Stimulated activated CD8-positive, alpha-beta memory T cell treated with anti-CD3 and anti-CD28 coated beads, Interleukin-15, amount 100 ng/mL, for 24 hours (primary cell): ENCODE measurements at places on chromosomes 6 and 20.

- no peak for DNase-seq
Measured at GRCh38 chr6:5175635-5176034, 85.1 kb downstream of the LYRM4 start.

GRCh38 chr20:13995086-13995665 is at the start of gene MACROD2:
MACROD2 (plus strand) TSS chr20:13995516.
- peak; percentile 17 for DNase-seq

DNA sequence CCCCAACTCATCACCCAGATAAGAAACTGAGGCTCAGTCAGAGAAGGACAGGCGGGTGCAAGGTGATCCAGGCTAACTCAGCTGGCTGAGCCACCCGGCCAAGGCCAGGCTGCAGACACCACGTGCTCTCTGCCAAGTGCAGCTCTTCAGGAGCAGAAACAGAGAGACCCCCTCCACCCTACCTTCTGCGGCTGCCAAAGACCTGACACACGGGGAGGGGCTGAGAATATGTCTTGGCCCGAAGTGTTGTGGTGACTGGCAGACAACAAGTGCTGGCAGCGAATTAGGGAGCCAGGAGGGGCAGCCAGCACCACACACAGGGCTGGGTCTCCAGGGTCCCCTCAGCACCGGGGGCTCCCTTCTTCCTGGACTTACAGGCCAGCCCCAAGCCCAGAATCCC is 22.5 kb downstream of the PREX1 start:
- DNase-seq, result no peak

- no peak for DNase-seq
Measured at GRCh38 chr20:11305406-11305805, 612.3 kb upstream of the BTBD3 start.

DNA sequence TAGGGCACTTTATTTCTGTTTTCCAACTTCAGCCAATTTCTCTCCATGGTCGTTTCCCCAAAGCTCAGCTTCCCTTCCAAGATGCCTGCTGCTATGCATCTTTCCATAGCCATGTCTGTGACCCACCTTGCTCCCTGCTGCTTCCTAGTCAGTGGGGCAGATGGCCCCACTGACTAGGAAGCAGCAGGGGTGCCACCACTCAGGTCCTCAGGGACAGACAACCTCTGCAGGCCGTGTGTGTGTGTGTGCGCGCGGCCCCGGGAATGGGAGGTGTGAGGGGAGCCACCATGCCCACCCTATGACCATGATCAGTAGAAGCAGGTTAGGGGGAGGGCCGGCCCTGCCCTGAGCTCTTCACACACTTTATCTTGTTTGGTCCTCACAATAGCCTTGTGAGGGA is 2.7 kb upstream of the IP6K3 start:
- DNase-seq, result no peak

GRCh38 chr6:143139239-143139784 is 78.6 kb downstream of the AIG1 start:
- no peak for DNase-seq

DNA sequence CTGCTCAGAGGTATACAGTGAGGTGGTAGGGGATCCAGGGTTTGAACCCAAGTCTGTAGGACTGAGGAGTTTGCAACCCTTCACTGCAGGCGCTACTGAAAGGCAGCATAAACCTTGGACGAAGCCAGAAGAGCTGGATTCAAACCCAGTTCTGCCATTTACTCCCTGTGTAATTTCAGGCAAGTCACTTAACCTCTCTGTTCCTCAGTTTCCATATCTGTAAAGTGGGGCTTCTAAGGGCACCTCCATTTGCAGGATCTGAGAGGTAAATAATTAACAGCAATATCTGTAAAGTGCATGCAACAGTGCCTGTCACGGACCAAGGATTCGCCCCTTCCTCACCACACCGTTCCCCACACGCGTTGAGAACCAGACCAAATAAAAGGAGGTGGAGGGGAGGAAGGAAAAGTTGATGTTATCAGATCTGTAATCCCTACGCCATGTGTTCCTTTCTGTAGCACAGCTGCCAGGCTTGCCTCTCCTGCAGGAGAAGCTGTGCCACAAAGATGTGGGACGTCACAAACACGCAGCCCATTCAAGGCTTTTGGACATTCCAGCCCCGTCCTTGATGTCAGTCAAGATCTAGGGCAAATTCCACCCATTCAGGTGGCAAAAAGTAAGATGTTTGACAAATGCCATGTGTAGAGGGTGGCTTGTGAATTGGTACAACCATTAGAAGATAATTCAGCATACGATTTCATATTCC is 9.8 kb downstream of the RIPOR3 start:
- no peak for DNase-seq

GRCh38 chr20:61950641-61951071 is 115.0 kb downstream of the TAF4 start:
- DNase-seq, result no peak

- no peak for DNase-seq
Measured at GRCh38 chr6:46985943-46986342, 56.2 kb downstream of the ADGRF1 start.

- no peak for DNase-seq
Measured at GRCh38 chr20:49475292-49476015, 7.0 kb downstream of the KCNB1 start.

GRCh38 chr6:34273242-34273805 is 24.5 kb upstream of the SMIM29 start:
- DNase-seq, result no peak

DNA sequence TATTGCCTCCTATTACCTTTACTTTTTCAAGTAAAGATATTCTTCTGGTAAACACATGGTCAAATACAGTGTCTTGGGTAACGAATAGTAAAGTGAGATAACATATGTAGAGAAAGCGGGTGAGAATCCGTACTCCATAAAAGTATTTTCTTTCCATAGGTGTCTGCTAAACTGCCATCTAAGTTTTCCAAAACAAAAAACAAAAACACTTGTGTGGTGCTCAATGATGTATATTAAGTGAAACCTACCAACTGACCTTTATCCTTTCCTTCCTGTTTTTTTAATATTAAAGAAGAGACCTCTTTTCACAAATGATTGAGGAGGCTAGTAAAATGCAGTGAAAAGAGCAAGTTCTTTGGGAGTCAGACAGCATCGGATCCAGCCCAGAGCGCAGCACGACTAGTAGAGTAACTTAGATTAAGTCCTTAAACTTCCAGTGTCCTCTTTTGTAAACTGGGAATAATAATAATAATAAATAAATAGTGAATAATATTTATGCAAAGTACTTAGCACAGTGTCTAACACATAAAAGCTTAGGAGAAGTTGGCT is 437 bp upstream of the CDKAL1 start:
- no peak for DNase-seq

GRCh38 chr20:44018259-44018941 is 103.7 kb downstream of the TOX2 start:
- no peak for DNase-seq

DNA sequence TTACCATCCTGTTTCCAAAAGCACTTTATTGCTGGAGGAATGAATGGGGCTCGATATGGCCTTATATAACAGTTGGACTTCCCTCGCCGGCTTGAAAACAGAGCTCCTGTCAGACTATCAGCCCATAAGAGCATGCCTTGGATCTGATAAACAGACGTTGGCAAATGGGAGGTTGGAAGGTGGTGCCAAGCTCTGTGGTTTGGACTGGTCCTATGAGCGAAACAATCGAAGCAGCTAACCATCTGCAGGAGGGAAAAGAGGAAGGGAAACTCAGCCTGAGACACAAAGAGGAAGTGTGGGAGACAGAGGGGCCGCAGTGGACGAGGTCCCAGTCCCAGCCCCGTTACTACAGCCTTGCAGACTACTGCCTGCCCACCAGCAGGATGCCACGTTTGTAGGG is 92.9 kb downstream of the TFAP2C start:
- DNase-seq, result no peak

GRCh38 chr6:7973584-7973983 is 63.0 kb upstream of the TXNDC5 start:
- no peak for DNase-seq

GRCh38 chr6:78347191-78347916 is 520.0 kb upstream of the IRAK1BP1 start:
- DNase-seq, result no peak

DNA sequence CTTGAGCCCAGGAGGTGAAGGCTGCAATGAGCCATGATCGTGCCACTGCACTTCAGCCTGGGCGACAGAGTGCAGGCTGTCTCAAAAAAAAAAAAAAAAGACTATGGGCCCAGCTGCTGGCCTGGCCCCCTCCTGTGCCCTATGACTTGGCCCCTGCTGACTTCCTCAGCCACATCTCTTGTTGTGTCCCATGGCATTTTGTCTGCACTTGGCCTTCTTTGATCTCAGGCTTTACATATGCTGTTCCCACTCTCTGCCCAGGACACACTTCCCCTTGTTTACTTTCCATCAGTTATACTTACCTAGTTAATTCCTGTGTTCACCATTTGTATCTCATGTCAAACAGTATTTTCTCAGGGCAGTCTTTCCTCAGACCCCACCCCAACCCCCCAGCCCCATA is 44.5 kb downstream of the RPRD1B start:
- no peak for DNase-seq

DNA sequence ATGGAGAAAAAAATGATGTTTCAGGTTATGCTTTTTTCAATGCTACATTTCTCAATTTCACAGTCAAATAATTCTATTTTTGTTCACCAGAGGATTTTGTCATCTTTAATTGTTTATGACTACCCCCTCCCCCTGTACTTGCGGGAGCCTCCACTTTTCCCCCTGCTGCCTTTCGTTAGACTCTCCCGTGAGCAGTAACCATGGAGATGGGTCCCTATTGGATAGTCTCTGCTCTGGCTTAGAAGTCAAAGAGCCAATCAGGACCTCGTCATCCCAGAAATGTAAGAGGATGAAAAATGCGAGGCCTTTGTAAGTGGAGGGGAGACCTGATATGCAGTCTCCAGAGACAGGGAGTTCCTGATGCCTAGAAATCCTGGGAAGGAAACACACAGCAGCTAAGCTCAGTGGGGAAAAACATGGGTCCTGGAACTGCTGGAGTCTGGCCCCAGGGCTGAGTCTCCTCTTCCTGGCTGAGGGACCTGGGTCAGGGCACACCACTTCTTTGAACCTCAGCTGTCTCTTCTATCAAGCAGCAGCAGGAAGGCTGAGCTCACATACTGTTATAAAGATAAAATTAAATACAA is 298.7 kb downstream of the TSHZ2 start:
- no peak for DNase-seq

DNA sequence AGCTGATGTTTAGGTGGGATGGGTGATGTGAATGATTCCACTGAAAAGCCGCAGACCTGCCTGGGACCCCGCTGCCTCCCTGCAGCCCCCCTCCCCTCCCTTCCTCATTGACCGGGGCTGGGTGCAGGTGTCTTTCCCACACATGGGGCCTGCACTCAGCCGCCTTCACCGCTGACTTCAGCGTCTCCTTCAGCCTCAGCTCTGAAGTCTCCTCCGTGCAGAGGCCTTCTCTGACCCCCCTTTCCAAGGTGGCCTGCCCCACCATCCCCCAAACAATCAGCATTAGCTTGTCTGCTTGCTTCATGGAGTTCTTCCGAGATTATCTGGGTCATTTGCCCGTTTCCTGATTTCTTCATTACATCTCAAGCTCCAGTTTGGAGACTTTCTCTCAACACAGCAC is 140.7 kb downstream of the SMOC2 start:
- no peak for DNase-seq
